Activated T-cell treated with anti-CD3 and anti-CD28 coated beads, Interleukin-2, amount 50 U/mL, for 1 hour (primary cell): ENCODE measurements at places on chromosomes 5 and 9.

DNA sequence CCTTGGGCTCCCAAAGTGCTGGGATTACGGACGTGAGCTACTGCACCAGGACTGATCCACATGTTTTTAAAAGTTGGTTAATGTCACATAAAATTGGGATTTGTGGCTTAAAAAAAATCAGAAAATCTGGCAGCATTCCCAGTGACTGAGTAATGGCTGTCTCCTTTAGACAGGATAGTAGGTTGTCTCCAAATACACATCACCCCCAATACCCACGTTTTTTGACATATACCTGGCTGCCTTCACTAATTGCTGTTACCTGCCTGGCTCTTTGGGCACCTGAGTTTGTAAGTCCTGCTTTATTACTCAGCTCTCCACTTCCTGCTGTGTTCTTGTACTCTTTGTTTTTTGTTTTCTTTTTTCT is 84.8 kb downstream of the KDM4C start:
- DNase-seq, result no peak

- DNase-seq, result no peak
Observed at GRCh38 chr5:151288180-151288579, 15.4 kb downstream of the SLC36A3 start.

DNA sequence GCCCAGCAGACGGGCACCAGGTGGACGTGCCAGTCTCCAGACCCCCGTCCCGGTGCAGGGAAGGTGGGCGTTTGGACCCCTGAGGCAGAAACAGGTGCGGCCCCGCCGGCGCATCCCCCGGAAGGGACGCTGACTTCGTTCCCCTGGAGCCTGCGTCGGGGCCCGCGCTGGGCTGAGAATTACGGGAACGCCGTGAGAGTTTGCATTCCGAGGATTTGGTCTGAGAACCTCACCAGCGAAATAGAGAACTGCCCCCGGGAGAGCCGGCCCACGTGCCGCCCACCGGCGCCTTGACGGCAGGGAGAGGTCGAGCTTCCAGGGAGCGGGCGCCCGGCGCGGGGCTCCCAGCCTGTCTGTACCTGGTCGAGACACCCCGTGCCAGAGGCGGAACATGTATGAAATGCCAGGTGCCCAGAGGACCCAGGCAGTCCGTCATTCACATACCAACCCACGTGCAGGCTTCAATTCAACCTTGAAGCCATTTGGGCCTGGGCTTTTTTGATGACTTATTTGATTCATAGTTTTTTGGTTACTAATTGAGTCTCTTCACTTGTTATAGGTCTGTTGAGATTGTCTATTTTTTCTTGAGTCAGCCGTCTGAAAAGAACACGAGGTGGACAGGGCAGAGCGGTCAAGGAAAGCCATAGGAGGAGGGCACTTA is 877 bp upstream of the CAMSAP1 start:
- DNase-seq, result no peak

- DNase-seq, result no peak
Observed at GRCh38 chr5:34490506-34491250, 165.4 kb upstream of the RAI14 start.

DNA sequence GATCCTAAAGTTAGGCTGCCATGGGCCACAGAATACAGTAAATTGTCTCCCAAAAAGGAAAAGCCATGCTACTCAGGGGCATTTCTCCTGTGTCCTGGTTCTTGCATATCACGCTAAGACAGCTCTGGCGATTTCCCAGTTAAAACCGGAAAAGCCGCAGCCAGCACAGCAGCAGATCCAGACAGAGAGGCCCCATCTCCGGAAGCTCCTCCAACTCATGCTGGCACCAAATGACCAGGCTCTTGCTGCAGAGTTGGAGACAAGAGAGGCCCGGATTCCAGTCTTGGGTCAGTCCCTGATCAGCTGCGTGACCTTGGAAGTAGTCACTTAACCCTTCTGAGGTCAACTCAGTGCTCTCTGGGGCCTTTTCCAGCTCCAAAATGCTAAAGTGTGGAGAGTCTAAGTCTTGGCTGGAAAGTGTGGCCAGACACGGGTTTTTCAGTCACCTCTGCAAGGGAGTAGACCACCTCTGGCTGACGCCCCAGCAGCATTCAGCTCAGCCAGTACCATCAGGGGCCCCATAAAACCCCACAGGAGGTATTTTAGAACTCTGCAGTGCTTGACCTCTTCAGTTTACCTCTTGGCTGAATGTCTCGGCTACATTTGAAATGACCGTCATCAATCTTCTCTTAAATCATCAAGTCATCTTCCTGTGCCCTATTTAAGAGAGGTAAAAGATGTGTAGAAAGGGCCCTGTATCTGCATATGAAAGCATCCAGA is 16.2 kb downstream of the GDNF start:
- no peak for DNase-seq

GRCh38 chr5:172219296-172219695 is 25.3 kb downstream of the EFCAB9 start:
- no peak for DNase-seq

DNA sequence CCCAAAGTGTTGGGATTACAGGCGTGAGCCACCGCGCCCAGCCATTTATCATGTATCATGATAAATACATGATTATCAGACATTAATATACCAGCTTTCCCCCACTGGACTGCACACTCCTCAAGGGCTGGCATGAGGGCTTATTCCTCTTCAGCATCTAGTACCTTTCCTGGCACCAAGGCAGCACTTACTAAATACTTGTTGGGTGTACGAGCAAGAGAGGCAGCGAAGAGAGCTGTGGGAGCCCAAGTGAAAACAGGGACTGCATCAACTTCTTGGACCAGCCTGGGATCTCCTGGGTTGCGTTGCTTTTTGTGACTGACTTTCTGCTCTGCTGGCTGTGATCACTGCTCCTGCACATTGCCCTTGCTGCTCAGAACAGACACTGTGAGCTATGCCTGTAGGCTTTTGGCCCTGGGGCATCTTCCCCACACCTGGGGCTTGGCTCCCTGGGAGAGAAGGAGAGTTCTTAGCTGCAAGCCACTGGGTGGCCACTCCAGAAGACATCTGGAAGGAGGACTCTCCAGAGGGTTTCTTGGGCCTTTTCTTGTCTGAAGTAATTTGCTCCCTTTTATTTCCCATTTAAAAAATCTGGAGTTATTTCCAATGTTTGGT is 224.3 kb downstream of the NR3C1 start:
- no peak for DNase-seq

GRCh38 chr9:93058355-93059010 is at the start of gene SUSD3:
Gene SUSD3, plus strand, starts transcription at chr9:93058701. Its CDS starts 42 bp downstream, at chr9:93058743.
- peak; percentile 78 for DNase-seq

DNA sequence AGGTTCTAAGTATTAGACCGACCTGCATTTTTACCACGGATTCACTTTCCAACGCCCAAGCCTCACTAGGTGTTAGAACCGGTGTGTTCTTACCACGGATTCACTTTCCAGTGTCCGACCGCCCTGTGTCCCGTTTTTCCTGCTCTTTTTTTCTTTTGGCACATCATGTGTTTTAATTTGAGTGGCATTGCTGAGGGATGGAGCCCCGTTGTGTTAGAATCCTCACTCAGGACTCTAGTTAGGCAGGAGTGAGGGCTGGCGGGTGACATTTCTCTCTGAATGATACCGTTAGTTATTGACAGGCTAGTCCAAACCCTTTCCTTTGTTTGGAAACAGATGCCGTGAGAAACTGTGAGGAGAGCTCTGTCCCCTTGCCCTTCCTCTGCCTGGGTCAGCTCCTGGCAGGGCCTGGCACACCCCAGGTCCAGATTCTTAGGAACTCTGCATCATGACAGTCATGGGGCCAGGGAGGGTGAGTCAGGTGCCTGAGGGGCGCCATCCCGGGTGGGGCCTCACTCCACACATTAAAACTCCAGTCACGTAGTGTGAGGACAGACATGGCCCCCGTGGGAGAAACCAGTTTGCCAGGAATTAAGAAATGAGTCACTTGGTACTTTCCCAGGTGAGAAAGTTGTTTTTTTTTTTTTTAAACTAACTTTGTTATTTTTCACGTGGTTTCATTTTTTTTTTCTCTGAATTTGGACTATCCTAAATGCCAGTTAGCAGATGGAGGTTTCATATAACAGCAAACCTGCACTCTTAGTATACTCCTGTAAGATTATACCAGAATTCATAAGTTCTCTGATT is 15.8 kb downstream of the EXOC3 start:
- DNase-seq, result no peak

GRCh38 chr5:142070734-142071133 is 37.8 kb upstream of the NDFIP1 start:
- no peak for DNase-seq

DNA sequence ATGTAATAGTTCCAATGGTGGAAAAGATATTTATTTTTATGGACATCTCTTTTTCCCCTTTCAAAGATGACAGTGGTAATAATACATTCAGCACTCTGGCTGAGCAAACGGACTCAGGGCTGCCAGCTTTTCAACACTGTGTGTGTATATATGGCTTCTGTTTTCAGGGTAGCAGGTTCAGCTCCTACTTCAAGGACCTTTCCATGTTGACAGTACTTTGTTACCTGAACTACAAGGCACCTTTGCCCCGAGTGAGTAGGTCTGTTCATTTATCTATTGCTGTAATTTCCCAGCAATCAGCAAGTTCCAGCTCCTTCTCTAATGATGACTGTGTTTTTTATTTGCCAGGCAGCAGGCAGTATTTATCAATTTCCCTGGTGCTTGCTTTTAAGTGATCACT is 387.4 kb upstream of the KIF2A start:
- no peak for DNase-seq

- DNase-seq, result no peak
Observed at GRCh38 chr5:170522211-170523141, 18.7 kb downstream of the KCNIP1 start.

DNA sequence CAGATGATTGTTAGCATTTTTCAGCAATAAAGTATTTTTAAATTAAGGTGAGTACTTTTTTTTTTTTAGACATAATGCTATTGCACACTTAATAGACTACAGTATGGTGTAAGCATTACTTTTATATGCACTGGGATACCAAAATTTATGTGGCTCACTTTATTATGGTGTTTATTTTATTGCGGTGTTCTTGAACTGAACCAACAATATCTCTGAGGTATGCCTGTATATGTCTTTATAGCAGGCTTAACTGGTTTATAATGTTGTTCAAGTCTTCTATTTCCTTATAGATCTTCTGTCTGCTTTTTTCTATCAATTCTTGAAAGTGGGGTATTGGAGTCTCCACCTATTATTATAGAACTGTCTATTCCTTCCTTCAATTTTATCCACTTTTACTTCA is 18.0 kb downstream of the ZBTB43 start:
- DNase-seq, result no peak

DNA sequence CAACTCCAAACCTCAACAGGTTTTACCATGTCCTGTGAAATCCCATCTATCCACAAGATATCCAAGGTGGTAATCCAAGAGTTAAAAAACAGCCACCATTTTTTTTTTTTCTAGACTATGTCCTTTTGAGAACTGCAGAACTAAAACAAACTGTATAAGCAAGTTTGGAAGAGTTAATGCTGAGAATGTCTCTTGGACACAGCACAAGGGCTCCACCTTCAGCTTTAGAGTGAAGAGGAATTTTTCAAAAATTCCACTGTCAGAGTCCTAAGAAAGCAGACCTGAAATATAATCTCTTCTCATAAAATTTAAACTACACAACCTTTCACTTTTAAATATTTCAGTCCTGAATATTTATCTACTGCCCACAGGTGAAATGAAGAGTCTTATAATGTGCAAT is 167.8 kb upstream of the CCNG1 start:
- no peak for DNase-seq

DNA sequence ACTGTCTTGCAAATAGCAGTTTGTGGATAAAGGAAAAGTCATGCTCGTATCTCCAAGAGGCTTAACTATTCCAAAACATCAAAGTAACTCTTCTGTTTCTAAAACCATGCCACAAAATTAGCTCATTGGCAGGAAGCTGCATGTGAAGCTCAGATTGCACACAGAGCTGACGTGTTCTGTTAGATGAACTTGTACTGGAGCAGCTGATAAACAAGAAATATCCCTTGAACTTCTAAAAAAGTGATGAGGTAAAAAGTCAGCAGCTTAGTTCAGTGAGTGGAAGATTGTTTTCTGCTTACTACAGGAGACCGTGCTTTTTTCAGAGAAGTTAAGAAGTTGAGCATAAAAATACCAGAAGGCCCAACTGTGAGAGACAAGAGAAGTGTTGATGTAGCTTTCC is 113.2 kb downstream of the SLC12A2 start:
- DNase-seq, result no peak

GRCh38 chr5:175790796-175791195 is 80.6 kb upstream of the CPLX2 start:
- DNase-seq, result no peak

- peak; percentile 11 for DNase-seq
Observed at GRCh38 chr9:93679536-93680442, 103.4 kb downstream of the PHF2 start.

GRCh38 chr9:7799944-7800285 is 337 bp upstream of the DMAC1 start:
- DNase-seq, result no peak

DNA sequence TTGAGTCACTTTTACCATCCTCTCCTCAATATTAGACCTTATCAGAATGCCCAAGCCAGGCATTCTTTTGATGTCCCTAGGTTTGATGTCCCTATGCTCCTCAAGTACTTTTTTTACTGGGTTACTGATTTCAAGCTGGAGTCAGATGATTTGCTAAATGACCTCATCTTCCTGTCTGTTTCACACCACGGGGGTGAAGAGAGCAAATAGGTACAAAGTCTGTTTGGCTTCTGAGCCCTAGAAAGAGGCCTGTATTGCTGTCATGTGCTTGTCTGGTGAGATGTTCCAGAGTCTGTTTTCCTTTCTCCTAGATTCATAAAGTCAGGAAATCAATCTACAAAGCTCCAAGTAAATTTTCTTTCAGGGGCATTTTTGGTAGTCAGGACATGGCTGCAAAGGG is 12.7 kb upstream of the DAB2 start:
- no peak for DNase-seq
